Fibroblast of the conjunctiva (primary cell): ENCODE measurements at places on chromosomes 2 and 18.

- DNase-seq = no peak
Observed at GRCh38 chr2:105072039-105072438, 34.2 kb downstream of the MRPS9 start.

- no peak for DNase-seq
Observed at GRCh38 chr2:62570861-62571698, 65.1 kb upstream of the TMEM17 start.

DNA sequence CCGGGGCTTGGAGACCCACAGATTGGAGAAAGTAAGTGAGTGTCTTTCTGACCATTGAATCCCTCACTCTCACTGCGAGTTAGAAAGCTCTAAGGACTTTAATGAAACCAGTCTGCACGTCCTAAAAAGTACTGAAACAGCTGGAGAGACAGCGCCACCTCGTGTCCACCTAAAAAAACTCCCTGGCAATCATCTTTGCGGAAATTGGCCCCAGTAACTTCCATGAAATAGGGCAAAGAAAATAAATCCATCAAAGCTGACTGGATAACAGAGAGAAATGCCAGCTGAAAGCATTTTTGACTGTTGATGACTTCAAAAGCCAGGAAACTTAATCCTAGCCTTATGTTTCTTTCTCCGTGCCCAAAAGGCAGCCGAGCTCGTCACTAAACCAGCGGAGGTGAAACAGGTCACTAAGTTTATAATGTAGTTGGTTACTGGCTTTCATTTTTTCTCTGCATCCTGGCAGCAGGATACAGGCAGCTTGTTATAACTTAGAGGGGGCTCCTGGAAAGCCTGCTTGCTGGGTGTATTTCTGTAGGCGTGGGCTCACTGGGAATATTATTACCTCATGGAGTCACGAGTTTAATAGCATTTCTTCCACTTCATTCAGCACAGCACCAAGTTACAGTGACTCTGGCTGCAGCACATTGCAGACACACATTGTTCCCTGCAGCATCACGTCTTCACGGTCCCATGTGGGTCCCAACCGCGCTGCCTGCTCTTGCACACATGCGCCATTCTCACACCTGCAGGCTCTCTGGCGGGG is 266.5 kb downstream of the HRH4 start:
- DNase-seq = peak; percentile 85

GRCh38 chr2:154837035-154837434 is 138.5 kb downstream of the KCNJ3 start:
- no peak for DNase-seq

DNA sequence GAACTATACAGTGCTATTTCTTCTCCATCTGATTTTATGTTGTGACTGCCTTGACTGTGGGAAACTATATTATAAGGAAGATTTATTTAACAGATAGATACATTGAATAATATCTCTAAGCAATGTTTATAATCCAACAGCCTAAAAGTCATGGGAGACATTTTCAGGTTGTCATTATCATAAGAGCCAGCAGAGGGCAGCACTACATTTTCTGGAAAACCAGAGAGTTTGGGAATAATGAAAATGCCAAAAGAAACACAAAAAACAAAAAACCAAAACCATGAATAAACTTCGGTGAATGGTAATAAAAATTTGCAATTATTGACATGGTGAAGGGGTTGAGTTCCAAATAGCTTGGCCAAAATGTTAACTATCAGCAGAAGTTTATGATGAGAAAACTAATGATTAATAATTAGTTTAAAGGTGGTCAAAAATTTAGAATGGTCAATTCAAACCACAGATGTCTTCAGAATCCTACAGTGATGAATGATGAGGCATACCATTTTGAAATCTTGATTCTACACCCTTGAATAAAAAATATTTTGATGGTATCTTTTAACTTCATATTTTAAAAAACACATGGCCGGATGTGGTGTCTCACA is 4.7 kb downstream of the EEF1B2 start:
- DNase-seq = no peak

GRCh38 chr2:157431176-157431575 is 12.7 kb downstream of the CYTIP start:
- no peak for DNase-seq

- DNase-seq = peak; percentile 34
Observed at GRCh38 chr2:45435316-45435715, 175.8 kb downstream of the SRBD1 start.

DNA sequence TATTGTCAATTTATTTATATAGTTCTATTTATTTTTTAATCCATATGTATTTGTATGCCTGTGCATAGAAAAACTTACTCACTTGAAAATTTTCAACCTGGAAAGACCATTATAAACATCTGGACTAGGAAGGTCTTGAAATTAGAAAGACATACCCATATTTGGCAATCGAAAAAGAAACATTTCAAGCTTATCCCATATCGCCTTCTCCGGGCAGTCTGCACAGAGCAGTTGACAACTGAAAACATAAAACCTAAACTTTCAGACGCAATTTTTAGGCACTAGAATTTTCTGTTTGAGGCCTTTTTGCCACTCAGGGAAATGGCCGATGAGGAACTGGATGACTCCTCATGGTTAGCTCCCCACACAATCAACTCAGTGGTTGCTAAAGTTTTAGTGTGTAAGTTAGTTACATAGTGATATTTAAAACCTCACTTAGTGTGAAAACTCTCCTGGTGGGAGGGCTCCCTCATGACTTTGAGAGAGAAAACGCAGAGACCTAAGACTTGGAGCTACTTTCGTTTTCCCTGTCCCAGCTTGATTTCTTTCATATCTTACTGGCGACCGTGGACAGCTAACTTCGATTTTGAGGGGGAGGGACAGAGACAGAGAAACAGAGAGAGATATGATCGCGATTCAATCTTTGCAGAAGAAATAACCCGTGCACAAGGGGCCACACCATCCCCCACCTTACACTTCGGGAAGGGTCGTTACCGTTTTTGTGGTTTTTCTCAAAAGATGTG is 3.2 kb upstream of the HOXD12 start:
- no peak for DNase-seq

GRCh38 chr2:29250977-29251376 is 135.8 kb downstream of the CLIP4 start:
- DNase-seq = no peak

DNA sequence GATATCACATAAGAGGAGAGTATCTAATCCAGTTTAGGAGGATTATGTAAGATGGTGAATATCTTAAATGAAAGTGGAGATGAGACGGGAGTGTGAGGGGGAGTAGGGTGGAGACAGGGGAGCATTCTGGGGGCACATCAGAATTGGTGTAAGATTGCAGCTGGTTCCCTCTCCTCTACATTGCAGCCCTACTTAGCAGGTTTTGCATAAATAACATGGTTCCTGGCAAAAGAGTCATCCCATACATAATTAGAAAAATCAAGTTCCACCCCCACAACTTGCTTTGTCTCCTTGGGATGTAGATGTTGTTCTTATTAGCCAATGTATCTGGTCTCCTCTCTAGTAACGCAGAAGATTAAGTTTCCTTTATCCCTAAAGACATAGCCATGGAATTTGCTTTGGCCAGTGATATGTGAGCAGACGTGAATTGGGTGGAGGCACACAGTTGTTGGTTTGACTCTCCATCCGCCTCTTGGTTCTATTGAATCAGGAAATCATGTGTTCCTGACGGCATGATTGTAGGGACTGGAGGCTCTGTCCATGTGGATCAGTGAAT is 137.9 kb downstream of the KLHL14 start:
- no peak for DNase-seq

GRCh38 chr2:39725401-39725800 is 53.7 kb downstream of the THUMPD2 start:
- DNase-seq = no peak

DNA sequence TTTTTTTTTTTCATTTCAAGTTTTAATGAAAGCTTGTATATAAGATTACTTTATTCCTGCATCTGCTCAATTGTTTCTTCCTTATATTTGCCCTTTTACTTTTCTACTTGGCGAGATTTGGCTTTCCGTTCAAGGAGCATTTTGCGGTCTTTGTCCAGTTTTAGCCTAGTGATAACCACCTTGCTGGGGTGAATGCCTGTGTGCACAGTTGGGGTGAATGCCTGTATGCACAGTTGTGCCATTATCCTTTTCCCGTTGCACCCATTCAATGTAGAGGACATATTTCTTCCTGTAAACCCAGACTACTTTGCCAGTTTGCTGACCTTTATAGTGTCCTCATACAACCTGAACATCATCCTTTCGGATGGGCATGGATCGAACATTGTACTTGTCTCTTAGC is 12.0 kb downstream of the ZNF236 start:
- no peak for DNase-seq

DNA sequence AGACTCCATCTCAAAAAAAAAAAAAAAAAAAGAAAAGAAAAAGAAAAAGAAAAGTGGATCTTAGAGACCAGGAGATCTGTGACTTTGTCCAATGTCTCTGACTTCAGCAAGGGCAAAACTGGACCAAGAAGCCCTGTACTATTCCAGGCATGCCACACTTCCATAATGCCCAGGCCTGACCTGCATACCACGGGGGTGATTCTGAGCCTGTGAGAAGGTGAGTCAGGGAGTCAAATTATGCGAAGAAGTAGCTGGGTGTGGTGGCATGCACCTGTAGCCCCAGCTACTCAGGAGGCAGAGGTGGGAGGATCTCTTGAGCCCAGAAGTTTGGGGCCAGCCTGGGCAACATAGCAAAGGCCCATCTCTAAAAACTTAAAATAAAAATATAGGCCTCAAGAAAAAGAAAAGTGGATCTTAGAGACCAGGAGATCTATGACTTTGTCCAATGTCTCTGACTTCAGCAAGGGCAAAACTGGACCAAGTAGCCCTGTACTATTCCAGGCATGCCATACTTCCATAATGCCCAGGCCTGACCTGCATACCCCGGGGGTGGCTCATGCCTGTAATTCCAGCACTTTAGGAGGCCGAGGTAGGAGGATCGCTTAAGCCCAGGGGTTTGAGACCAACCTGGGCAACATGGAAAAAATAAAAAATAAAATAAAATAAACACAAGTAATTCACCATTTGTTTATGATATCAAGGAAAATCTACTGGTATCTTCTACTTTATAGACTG is 12.2 kb upstream of the PUM2 start:
- DNase-seq = no peak

- no peak for DNase-seq
Observed at GRCh38 chr2:23460228-23460627, 75.2 kb downstream of the KLHL29 start.

DNA sequence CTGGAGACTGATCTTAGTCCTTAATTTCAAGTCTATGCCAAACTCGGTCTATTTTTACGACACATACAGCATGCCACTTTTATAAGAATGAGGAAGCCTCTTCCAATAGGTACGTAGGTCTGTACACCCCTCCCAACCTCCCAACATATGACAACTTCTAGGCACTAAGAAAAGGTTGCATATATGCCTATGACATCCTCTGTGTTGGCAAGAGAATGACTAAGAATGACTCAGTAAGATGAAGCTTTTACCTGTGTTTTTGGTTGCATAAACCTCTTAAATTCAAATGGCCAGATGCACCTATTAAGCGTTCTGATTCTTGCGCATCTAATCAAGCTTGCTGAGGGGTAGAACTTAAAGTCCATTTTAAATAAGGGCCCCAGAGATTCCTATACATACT is 586.4 kb upstream of the ZEB2 start:
- DNase-seq = no peak

DNA sequence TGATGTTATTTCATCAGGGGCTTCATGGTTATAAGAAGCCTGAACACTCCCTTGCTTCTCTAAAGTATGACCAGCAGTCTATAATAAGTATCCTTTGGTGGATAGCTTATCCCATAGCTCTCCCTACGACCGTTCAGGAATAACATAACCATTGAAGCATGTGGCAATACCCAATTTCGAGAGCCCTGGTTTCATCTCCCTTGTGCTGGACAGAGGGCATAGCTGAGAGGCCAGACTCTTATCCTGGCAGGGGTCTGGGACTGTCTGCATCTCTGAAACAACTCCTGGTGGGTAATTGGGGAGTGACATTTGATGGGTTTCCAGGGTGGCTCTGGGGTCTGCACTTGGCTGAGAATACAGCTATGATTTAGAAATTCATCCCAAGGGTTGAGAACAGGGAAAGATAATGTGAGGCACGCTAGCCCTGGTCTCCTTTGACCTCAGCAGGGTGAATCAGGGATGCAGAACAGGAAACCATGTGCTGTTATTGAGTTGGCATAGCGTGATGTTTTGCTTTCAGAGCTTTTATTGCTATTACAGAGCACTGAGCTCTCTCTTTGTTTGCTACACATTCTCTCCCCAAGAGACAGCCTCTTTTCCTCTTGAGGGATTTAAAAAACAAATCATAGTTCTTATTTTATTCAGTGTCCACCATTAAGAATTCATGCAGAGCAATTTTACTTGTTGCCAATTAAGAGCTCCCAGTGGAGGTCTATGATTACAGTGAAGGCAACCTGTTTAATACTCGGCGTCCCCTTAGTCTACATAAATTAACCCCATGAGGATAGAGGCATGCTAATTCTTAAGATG is 274.5 kb downstream of the NCKAP5 start:
- DNase-seq = no peak

DNA sequence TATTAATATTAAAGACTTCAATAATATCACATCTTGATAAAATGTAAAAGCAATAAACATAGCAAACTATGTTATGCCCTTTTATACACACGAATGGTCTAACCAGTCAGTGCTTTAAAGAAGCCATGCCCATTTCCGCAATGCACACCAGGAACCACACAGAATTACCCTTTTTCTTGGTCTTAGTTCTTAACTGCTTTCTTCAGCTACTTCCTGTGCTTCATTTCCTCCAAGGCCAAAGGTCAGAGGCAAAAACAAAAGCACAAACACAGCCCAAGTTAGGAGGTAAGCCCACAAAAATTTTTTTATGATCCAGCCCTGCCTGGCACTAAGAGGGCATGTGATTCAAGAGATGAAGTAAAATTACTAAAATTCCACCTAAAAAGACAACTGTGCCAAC is 267.2 kb downstream of the FBXO15 start:
- DNase-seq = no peak

GRCh38 chr18:70046796-70047195 is 99.1 kb upstream of the CD226 start:
- DNase-seq = no peak

- DNase-seq = peak; percentile 5
Observed at GRCh38 chr2:41836948-41837347, 210.9 kb upstream of the PKDCC start.

DNA sequence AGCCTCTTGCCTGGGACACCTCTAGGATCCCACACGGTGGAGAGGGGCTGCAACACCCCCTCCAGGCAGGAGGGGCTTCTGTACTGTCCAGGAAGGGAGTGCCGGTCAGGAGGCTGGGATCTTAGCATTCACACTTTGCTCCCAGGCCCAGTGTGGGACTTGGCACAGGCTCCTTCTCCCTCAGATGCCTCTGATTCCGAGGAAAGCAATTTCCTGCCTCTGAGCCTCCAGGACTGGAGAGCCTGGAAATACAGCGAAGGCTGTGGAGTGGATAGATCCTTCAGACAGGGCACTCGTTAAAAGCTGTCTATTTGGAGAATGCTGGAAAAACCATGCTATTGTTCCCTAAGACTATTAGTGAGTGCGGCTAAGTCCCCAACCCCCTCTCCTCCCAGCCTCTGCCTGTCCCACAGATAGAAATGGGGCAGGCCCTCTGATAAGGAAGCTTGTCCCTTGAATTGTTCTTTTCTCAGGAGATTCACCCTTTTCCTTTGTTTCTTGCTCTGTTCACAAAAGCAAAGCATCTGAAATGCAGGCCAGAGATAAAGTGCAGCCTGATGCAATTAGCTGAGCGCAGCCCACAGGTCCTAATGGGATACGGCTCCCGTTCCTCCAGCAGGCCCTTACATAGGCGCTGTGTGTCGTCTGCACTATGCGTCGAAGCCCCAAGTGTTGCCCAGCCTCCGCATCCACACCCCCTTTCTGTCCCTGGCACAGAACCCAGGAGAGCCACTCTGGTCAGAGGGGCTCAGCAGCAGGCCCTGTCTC is 252.2 kb downstream of the KLHL29 start:
- DNase-seq = no peak

GRCh38 chr18:26711756-26712155 is 153.8 kb downstream of the AQP4 start:
- DNase-seq = no peak

- DNase-seq = no peak
Observed at GRCh38 chr2:209584915-209585314, 161.1 kb downstream of the MAP2 start.
